Cardiac fibroblast (primary cell): ENCODE measurements at places on chromosomes 5 and 9.

GRCh38 chr5:178323961-178324360 is 91.4 kb upstream of the PHYKPL start:
- no peak for DNase-seq

DNA sequence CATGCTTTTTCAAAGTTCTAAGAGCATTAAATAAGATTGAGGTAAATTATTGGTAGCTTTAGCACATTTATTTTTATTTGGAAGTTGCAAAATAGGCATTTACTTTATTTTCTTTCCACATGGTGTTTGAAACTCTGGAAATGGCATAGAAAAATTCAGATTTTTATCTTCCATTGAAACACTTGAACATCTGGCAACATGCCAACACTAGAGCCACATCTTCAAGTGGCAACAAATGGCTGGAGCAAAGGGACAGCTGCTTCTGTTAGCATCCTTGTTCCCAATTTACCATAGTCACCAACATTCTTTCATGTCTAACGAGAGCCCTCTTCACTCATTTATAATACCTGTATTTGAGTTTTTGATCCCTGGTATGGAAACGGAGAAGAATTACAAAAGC is 539.9 kb downstream of the ZNF608 start:
- DNase-seq: no peak

GRCh38 chr5:86029308-86029707 is 588.4 kb upstream of the COX7C start:
- DNase-seq: no peak

DNA sequence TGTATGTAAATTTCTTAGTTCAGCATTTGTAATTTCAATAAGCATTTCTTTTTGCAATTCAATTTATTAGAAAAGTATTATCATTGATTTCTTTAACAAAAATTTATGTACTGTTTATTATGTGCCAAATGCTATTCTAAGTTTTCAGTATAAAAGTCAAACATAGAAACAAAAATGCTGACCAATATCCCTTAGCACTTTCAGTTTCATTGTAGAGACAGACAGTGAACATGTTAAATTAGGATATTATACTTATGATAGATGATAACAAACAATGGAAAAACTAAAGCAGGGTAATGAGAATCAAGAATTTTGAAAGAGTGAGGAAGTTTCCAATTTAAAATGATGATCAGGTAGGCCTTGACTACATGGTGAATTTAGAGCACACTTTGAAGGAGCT is 1106.0 kb downstream of the TAF11L14 start:
- DNase-seq: no peak

DNA sequence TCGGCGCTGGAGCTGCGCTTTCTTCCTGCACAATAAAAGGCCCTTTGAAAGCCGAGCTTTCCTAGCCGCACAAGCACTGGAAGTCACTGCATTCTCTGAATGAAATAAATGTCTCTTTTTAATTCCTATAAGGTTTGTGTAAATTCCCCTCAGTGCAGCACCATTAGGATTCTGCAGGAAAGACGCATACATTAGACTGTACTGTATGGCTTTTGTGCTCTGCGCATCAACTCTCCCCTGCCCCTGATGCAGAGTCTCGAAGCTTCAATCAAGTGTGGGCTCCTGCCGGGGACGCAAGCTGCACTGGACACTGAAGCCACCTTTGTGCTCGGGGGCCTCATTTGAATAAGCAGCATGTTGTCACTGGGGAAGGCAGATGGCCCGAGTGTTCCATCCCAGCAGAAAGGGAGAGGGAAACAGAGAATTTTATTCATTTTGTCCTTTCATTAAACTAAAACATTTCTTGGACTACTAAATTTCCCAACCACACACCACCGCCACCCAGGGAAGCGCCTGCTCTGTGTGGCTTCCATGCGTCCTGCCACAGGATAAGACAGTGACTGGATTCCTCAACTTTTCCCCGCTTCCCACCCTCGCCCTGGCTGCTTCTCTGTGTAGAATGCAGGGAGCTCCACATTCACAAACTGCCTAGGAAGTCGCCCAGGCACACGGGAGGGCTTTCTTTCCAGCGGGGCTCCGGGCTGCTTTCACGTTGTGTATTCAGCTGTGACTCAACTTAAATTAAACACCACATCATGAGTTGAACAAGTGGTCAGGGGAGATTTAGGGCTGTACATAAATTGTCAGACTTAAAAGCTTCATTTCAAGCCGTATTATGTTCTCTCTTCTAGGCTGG is 635.4 kb downstream of the IRX1 start:
- DNase-seq: no peak

DNA sequence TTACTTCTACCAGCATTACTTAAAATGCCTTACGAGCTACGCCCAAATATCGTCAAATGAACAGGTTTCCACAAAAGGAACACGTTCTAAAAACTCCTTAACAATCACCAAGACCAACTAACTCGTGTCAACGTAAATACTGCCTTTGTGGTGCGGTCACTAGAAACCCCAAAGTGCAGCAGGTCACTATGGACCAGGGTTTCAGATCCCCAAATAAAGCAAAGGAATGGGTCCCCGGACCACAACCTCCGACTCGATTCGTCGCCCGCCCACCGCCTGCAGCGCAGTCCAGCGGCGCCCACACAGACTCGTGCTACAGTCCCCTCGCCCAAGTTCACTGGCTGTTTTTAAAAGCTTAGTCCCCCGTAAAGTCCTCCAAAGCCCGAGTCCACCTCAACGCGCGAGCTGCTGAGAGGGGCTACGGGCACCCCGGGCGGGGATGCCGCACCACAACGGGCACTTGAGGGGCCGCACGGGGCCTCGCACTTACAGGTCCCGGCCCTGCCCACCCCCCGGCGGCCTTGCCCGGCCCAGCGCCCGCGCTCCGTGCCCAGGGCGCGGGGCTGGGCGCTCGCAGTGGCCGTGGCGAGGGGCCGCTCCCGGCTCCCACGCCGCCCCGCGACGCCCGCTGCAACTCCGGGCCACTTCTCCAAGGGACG is 1.1 kb downstream of the NFIB start:
- peak; percentile 39 for DNase-seq

DNA sequence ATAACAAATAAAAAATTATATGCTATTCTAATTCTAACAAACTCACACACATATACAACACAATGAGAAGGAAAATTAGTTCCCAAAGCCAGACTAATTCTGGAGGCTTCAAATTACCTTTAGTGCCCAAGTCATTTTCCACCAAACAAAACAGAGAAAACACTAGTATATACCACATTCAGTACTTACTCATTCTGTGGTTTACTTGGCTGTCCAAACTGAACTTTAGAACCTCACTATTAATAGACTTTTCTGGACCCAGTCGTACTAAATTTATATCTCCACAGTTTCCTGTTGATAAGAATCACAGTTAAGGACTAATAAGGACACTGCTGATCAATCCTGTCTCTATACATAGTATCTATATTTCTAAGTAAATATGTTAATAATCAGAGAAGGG is 66.4 kb downstream of the SETX start:
- peak; percentile 34 for DNase-seq

- DNase-seq: peak; percentile 21
Observed at GRCh38 chr5:90421136-90421535, 11.6 kb upstream of the CETN3 start.

GRCh38 chr9:5813824-5814223 is 19.1 kb downstream of the ERMP1 start:
- no peak for DNase-seq

- no peak for DNase-seq
Observed at GRCh38 chr5:106849266-106849665, 821.5 kb downstream of the EFNA5 start.

- DNase-seq: no peak
Observed at GRCh38 chr9:111414406-111414805, 69.8 kb downstream of the ECPAS start.

DNA sequence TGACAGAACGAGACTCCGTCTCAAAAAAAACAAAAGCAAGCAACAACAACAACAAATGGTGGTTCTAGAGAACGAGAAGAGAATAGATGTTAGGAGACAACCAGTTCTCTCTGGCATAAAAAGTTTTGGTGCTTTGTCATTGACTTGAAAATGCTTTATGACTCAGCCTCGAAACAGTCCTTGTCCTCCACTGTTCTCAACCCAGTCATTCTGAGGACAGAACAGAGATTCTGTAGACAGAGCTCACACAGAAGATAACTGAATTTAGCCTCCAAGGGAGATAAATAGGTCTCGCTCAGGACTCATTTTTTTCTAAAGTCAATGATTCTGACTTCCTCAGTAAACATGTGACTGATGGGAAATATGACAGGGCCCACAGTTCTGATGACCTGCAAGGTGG is 76.0 kb upstream of the FSTL4 start:
- no peak for DNase-seq

- DNase-seq: peak; percentile 9
Observed at GRCh38 chr9:99752417-99753109, 69.1 kb upstream of the NR4A3 start.

GRCh38 chr5:29193972-29194371 is 1999.5 kb upstream of the CDH6 start:
- no peak for DNase-seq

- DNase-seq: no peak
Observed at GRCh38 chr5:17727098-17727497, 92.8 kb downstream of the TAF11L14 start.

DNA sequence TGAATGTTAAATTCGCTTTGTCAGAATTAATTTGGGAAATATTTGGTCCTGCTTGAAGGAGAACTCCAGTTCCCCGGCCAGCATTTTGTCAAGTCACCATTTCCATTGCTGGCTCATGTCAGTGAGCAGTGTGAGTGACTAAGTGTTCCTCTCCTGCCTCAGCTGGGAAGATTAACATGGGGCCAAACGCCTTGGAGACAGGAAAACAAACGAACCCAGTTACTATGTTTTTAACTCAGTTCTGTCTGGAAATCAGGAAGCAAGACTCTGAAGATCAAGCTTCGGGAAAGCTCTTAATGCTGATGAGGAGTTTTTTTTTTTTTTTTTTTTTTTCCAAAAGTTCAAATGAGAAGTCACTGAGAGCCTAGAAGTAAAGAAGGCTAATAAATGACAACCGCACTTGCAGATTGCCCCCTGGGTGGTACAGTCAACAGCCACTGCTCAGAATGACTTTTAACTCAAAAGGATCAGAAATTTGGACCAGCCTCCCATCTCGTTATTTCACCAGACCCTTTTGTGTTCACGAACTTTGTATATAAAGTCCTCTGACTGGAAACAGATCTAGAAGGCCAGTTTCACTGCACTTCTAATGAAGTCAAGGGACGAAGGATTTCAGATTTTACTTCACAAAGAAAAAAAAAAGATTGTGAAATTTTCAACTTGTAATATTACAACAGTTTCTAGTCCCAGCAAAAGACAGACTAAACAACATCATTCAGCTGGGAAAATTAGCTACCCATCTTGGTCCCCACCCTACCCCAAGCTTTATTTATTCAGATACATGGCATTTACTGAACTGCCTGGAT is 121.3 kb downstream of the LHFPL2 start:
- peak; percentile 99 for DNase-seq

GRCh38 chr5:86862093-86862492 is 244.4 kb downstream of the COX7C start:
- no peak for DNase-seq

DNA sequence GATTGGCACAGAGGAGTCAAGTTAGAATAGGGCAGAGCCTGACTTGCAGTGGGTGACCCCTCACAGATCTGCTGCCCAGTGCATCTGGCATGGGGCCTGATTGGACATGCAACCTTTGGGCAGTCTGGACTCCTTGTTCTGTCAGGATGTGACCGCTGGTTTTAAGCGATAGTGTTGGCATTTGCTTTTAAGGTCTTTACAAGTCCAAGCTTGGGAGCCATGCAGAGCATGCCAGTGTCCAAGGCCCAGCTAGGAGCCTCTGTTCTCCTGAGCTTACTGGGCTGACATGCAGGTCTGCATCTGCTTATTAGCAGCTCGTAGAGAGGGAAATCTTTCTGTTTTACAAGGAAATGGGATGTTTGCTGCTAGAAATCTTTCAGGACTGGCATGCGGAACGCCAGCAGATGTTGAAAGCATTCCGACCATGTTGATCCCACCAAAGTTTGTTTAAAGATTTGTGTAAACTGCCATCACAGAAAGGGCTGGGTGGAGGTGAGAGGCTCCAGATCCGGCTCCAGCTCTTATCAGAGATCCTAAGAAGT is 27.5 kb downstream of the GADD45G start:
- DNase-seq: no peak

- no peak for DNase-seq
Observed at GRCh38 chr9:14488421-14489190, 174.7 kb upstream of the NFIB start.

DNA sequence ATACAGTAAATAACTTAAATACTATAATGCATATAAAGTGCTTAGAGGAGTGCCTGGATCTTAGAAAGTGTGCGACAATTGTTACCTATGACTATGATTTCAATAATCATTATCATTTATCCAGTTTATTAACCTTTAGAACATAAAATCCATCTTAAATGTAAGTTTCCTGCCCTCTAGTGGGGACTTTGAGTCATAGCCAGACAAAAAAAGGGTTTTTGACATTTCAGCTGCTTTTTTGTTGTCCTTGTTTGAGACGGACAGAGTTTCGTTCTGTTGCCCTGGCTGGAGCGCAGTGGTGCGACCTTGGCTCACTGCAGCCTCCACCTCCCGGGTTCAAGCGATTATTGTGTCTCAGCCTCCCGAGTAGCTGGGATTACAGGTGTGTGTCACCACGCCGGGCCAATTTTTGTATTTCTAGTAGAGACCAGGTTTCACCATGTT is 9.7 kb upstream of the C9orf152 start:
- peak; percentile 76 for DNase-seq

- DNase-seq: peak; percentile 19
Observed at GRCh38 chr5:45521067-45521466, 175.1 kb downstream of the HCN1 start.

DNA sequence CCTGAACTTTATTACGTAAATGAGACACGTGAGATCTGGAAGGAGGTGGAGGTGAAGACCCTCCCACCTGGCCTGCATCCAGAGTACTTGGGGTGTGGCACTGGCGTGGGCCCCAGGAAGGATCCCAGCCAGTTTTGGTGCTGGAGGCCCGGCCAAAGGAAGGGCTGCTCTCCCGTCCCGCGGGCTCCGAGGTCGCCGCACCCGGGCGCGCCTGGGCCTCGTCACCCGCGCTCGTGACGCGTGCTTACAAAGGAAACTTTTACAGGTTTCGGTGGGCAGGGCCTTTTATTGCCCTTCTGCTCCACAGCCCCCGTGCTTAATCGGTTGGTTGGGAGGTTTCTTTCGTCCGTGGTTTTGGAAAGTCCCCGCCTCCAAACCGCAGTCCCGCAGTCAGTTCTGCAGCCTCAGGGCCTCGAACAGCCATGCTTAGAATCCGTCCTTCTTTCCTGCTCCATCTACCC is 29.2 kb downstream of the CDKN2A start:
- DNase-seq: peak; percentile 73

DNA sequence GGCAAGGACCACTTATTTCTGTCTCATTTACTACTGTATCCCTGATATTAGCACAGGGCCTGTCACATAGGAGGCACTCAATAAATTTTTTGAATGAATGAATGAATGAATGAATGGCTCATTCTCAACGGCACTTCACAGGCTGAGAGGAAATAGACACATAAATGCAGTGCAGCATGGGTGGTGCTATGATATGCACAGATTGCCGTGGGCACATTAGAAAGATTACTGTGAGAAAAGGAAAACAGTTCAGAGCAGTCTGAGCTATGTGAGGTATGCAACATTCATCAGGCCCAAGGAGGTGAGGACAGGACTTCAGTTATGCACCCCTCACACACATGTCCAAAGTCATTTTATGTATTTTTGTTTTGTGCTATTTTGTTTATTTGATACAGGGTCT is 6.4 kb upstream of the NOL6 start:
- DNase-seq: no peak
